Activated T-cell treated with anti-CD3 and anti-CD28 coated beads for 1 hour (primary cell): ENCODE measurements at places on chromosomes 2 and 18.

GRCh38 chr18:75638776-75639471 is 211.4 kb upstream of the SMIM21 start:
- DNase-seq = no peak

GRCh38 chr2:84631047-84631446 is 114.7 kb downstream of the DNAH6 start:
- no peak for DNase-seq

DNA sequence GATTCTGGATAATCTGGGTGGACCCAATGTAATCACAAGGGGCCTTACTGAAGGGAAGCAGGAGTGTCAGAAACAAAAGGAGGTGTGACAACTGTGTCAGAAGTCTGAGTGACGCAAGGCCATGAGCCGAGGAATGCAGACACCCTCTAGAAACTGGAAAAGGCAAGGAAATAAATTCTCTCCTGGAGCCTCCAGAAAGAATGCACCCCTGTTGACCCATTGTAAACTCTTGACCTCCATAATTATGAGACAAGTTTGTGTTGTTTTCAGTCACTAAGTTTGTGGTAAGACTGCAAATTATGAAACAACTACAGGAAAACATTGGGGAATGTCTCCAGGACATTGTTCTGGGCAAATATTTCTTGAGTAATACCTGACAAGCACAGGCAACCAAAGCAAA is 47.3 kb upstream of the B3GNT7 start:
- DNase-seq = no peak

DNA sequence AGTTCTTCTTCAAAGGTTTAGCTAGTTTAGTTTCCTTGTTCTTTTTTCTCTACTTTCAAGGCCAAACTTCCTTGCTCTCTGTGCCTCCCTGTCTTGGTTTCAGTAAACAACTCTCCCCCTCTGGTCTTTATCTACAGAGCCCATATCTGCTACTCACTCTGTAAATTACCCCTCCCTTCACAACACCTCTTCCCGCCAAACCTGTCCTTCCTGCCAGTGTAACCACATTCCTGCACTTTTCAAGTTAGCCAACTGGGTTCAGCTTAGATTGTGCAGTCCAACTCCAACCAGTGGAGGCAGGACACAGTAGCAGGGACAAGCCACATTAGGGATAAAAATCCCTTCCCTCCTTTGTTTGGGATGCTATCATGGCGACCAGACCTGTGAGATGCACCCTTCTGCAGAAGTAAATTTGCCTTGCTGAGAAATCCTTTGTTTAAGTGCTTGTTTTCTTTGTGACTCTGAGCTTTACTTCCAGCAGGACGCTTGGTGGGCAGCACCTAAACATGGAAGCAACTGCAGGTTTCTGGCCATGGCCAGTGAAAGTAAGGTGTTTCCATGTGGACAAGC is 706.0 kb downstream of the KCNJ3 start:
- no peak for DNase-seq

DNA sequence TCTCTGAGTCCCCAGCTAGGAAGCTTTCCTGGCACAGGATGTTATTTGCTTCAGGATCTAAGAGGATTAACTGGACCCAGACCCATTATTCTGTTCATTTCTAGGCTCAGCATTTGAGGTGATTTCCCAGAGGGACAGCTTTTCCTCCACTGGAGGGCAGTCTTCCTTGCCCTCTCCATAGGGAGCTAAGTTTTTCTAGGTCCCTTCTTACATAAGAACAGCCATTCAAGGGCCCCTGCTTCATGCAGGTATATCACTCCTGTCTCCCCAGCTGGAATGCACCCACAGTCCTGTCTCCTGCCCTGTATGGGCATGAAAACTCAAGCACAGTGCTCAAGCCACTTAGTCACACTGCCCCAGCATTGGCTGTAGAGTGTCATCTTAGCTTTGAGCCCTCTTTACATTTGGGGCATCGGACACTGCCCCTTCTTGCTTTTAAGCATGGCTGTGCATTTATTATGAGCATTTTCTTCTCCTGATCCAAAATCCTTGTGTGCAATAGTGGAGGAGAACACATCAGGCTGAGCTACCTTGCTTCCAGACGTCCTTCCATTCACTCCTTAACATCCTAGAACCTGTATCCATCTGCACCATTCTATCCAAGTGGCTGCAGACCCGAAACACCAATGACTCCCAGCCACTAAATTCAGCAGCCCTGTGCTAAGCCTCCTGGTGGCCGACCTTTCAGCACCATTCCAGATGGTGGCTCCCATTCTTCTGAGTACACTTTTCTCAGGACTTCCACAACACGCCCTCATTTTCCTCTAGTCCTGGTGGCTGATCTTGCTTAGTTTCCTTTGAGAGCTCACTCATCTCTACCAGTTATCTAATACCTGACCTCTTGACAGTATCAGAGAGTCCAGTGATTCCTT is 80.0 kb downstream of the COPS8 start:
- DNase-seq = no peak

GRCh38 chr2:179226961-179227259 is 37.7 kb downstream of the SESTD1 start:
- DNase-seq = no peak

GRCh38 chr2:42854207-42854818 is 61.9 kb upstream of the HAAO start:
- DNase-seq = no peak

GRCh38 chr2:223765221-223765785 is 72.1 kb downstream of the AP1S3 start:
- DNase-seq = no peak

GRCh38 chr2:170229744-170230143 is 51.8 kb downstream of the MYO3B start:
- DNase-seq = no peak

GRCh38 chr2:138475277-138475776 is 26.2 kb upstream of the SPOPL start:
- no peak for DNase-seq

GRCh38 chr2:225637259-225637658 is 237.7 kb downstream of the NYAP2 start:
- DNase-seq = no peak

DNA sequence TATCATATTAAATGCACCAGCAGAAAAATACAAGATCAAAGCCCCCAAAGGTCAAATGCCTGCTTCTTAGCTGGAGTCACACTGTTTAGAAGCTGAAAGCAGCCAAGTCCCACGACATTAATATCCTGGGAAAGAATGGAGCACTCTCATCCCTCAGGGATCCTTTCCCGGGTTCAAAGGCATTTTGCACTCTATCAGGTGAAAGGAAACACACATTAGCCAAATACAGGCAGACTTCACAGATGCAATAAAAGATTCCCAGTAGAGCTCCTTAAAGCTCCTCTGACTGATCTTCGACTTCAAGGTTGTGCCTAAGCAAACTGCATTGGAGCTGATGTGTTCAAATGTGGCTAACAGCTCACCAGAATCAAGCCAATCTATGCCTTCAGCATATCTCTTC is 158.4 kb downstream of the RNF152 start:
- no peak for DNase-seq

- DNase-seq = no peak
These were observed 92.7 kb downstream of the FARSB start for GRCh38 chr2:222563106-222563718.
